ENCODE measurements at places on chromosomes 6 and 20.

DNA sequence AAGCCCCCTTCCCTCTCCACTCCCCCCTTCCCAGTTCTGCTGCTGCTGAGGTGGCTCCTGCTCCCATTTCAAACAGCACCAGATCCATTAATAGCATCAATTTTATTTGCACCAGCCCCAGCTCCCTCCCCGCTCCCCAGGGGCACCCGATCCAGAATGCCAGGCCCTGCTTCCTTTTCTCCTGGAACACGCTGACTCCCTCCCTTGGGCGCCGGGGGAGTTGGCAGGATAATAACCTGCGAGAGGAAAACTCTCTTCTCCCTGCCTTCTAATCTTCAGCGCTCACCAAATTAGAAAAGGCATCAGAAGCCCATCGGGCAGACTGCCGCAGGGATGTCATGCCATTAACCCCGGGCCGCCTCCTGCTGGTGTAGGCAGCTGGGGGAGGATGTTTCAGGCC is 77.8 kb downstream of the NCR2 start:
- no peak for DNase-seq

DNA sequence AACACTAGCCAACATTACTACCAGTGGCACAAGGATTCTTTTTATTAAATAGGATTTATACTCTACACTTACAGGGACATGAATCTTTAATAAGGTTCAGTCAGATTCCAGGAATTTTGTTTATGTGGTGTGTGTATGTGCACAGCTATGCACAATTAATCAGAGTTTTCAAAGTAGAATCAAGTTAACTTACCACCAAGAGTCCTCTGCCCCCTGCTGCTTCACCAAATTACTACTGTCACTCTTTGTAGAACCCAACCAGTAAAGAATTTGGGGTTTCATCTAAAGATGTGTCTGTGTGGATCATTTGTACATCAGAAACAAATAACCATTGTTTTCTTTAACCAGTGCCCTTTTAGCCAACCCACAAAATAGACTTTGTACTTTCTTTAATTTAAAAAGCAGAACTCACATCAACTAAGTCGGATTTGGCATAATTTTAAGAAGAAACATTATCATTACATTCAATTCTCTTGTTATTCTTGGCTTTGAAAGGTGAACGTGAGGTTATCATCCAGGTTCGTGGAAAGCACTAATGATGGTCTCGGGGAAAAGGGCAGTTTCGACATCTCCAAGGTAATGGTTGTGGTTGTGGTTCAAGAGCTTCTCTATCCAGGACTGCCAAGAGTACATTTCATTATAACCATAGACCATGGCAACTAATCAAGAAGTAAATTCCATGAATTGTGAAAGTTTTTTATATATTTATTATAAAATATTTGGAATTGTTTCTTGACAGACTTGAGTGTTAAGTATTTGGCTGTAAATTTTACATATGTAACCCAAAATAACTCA is 514.3 kb upstream of the ID4 start:
- DNase-seq = no peak

DNA sequence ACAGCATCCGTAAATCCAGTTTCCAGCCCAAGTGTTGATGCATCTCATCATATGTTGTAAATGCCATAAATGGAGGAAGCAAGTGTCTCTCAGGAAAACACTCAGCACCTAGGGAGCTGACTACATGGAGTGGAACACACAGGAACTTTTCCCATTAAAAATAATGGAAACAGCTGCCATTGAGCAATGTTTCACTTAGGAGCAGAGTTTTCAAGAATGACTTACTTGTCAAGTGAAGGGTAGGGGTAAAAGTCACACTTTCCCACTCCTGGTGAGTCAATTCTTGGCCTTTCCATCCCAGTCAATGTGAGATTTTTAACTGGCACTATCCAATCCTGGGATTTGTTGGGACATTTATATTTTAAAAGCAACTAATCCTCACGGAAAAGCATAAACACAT is 119.4 kb upstream of the ASF1A start:
- no peak for DNase-seq

GRCh38 chr6:32128751-32129296 is 778 bp upstream of the ATF6B start:
- no peak for DNase-seq

DNA sequence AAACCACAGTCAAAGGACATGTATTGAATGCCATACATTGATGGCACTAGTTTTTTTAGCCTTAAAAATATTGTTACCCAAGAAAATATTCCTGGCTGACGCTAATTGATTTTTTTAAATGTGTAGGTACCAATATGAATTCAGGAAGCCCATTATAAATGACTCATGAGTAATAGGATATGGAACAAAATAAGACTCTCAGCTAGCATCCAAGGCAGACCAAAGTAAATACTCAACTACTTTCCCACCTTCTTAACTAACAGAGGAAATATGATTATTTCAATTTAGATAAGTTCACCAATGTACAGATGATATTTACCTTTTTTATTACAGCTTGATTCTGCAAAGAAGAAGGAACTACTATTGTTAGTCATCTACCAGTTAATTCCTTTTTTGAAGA is 43.2 kb upstream of the TXNDC5 start:
- no peak for DNase-seq

GRCh38 chr6:56772737-56773184 is 130.1 kb upstream of the DST start:
- DNase-seq = no peak

DNA sequence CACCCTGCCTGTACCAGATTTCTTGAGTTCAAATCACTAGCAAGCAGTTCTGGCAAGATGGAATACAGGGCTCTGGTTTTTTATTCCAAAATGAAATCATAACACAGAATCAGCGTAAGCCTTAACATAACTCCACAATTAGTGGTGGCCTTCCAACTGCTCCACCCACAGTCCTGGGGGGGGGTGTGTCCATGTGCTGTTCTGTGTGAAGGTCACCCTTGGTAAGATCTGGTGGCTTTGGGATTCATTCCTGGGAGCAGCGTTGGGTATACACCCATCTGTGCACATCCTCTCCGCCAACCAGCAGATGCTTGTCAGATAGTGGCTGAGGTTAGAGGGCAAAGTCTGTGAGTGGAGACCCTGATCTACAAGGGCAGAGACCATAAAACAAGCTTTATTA is 49.9 kb upstream of the CD83 start:
- DNase-seq = no peak

- DNase-seq = no peak
Observed at GRCh38 chr6:3102875-3103274, 15.6 kb upstream of the BPHL start.

DNA sequence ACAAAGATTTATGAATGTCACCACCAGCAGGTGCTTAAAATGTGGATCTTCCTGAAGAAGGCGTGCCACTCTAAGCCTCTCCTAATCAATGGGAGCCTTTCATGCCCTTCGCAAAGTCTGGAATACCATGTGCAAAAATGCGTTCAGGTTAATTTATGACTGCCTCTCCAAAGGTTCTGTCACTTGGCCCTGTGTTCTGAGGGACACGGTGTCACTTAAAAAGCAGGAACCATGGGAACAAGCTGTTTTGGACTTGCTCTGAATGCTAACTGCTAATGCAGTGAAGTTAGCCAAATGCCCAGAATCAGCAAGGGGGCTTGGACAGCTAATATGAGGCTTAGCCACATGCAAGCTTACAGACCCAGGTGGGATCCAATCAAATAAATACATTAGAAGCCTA is 250.3 kb downstream of the TSHZ2 start:
- no peak for DNase-seq

- no peak for DNase-seq
Observed at GRCh38 chr6:163416557-163417253, 2.2 kb downstream of the QKI start.

- no peak for DNase-seq
Observed at GRCh38 chr6:125944434-125944816, 12.1 kb upstream of the HINT3 start.

GRCh38 chr20:5078399-5078958 is 41.3 kb downstream of the PCNA start:
- DNase-seq = no peak

GRCh38 chr20:17916433-17916891 is 52.1 kb downstream of the SNX5 start:
- no peak for DNase-seq

Data from type B pancreatic cell (in vitro differentiated cells).